H1 (cell line): ENCODE measurements at places on chromosomes 5 and 9. TPM values are rescaled to one million over a fixed set of nuclear protein-coding genes. Genes with fewer than 3 reads are reported as not detected.

- no peak overlapping the region for H3K4me3 ChIP-seq
These were observed 39.9 kb upstream of the CTSL start for GRCh38 chr9:87685871-87686519.

- H3K27me3 ChIP-seq: no peaks in the 10 kb centered on the region
- H3K36me3 ChIP-seq: peaks cover 5% of the 10 kb centered on the region; the same call in 1 of the 2 replicates
- H3K4me3 ChIP-seq: no peak overlapping the region
- no peaks in the 10 kb centered on the region for H3K4me1 ChIP-seq
- no peak for DNase-seq
- H3K27ac ChIP-seq: no peak overlapping the region
These were observed 39.1 kb downstream of the HMCN2 start for GRCh38 chr9:130304643-130305042.

DNA sequence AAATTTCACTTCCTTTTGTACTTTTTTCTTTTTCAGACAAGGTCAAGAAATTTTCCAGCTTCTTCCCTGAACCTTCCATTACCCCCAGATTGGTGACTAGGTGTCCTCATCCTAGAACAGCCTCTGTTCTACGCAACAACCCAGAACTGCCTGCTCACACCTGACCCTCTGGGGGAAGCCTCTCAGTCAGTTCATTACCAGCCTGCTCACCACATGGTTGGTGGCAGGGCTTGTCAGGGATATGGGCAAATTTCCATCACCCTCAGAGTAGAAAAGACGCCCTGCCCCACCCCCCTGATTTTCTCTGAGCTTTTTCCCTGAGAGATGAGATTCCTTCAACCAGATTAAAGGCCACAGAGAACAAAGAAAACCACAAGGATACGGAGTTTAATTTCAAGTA, 5.3 kb upstream of the CFAP95 start:
- H3K4me1 ChIP-seq: no peaks in the 10 kb centered on the region
- no peak overlapping the region for H3K4me3 ChIP-seq
- no peak overlapping the region for H3K27ac ChIP-seq
- H3K27me3 ChIP-seq: no peaks in the 10 kb centered on the region
- no peak for DNase-seq

Gene PHF24
- polyA plus RNA-seq: 0.13 and 0.29 TPM in 2 replicates

Gene BTNL9
- polyA plus RNA-seq: 0.23 and 0.46 TPM in 2 replicates

Gene SH3RF2
- polyA plus RNA-seq: 0.80 and 1.0 TPM in 2 replicates
